ENCODE measurements at places on chromosomes 11 and 22. TPM values are rescaled to one million over a fixed set of nuclear protein-coding genes. Genes with fewer than 3 reads are reported as not detected.

DNA sequence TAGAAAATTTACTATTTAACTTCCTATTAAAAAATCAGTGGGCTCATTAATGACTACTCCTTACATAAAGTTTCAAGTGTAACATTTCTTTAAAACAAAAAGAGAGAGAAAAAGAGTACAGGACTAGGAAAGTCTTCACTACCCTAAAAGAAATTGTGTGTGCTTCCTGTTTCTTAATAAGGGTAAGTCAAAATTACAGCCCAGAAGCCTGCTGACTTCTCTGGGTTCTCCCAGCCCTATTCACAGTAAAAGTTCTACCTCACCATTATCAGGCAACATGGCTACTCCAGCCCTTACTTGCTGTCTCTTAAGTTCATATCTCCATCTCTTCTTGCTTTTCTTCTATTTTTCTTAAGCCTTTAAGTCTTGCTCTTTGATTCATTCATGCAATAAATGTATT lies 20.3 kb upstream of the ZC3H12C start:
- no peak for DNase-seq

DNA sequence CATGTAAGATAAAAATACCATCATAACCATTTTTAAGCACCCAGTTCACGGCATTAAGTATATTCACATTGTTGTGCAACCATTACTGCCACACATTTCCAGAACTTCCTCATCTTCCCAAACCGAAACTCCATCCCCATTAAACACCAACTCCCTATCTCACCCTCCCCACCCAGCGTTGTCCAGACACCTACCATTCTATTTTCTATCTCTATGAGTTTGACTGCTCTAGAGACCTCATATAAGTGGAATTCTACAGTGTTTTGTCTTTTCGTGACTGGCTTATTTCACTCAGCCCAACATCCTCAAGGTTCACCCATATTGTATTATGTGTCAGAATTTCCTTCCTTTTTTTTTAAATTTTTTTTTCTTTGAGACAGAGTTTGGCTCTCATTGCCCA lies 45.2 kb downstream of the PPFIA1 start:
- no peak for DNase-seq

GRCh38 chr11:68125164-68125563 lies 4.0 kb upstream of the CHKA start:
- DNase-seq = no peak

DNA sequence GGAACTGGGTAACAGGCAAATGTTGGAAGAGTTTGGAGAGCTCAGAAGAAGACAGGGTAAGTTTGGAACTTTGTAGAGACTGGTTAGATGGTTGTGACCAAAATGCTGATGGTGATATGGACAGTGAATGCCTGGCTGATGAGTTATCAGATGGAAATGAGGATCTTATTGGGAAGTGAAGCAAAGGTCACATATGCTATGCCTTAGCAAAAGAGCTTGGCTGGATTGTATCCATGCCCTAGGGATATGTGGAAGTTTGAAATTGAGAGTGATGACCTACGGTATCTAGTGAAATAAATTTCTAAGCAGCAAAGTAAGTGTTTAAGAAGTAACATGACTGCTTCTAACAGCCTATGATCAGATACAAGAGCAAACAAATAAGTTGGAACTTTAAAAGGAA lies 17.8 kb downstream of the BBOX1 start:
- no peak for DNase-seq

DNA sequence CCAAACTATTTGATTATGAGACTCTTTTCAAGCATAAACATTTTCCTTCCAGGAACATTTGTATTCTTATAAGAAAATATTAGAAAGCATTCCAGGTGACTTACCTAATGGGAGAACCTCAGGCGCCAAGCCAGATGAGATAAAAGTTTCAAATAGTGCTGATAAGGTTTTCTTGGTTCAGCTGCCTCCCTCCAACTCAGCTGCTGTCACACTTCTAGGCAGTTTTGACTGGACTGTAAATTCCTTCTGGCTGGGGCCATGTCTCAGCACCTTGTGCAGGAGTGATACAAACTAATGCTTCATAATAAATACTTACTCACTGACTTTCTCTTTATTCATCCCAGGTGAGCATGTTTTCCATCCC lies 131.1 kb downstream of the MED15 start:
- DNase-seq = no peak

GRCh38 chr11:106306942-106307341 lies 229.5 kb downstream of the AASDHPPT start:
- peak; percentile 3 for DNase-seq

GRCh38 chr11:118398791-118399559 lies 2.4 kb upstream of the ATP5MG start:
- DNase-seq = no peak

DNA sequence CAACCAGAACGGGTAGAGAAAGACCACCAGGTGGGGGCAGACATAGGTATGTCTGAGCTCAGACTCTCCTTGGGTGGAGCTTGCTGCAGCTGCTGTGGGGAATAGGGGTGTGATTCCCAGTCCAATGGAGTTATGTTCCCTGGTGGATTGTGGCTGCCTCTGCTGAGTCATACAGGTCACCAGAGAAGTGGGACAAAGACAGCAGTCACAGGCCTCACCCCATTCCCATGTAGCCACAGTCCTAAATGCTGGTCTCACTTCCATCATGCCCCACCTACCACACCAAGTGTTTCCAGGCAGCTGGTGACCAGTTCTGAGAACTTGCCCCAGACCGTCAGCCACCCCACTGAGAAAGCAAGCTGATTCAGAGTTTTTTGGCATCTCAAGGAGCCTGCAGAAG lies 17.5 kb downstream of the OR52E5 start:
- DNase-seq = peak; percentile 41

DNA sequence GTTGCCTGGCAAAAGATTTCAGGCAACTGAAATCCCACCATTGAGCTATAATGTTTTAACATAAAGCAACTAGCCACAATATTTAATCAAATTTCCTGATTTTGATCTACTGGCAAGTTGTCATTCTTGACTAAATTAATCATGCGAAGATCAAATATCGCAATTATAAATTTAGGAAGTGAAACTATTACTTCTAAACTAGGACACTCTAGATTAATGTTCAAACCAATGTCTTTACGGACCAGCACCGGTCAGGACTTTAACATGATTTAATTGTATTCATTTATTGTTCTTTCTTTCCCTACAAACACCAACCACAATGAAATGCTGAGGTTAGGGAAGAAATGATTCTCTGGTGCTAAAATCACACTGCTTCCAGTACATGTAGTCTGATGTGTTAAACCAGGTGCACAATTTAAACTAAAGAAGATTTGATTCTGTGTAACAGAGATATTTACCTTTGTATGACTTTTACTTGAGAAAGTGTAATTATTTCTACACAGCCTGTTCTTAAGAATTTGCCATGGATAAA lies 14.9 kb downstream of the GAS2 start:
- no peak for DNase-seq

- peak; percentile 72 for DNase-seq
Observed at GRCh38 chr11:58923300-58923788, 15.9 kb upstream of the GLYATL1 start.

DNA sequence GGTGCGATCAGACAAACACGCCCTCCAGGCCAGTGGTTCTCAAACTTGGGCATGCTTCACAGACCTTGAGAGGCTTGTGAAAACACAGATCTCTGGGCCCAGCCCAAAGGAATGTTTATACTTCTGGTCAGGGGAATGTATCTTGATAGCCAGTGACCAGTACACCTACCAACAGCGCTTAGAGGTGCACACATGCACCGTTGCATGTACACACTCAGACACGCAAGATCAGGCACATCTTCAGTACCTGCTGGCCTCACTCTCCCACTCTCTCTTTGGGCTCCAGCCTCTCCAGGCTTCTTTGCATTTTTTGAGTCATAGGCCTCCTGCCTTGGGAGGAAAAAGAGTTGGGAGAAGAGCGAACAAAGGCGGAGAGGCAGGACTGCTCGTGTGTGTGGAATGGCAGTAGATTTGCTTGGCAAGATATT lies 11.7 kb upstream of the FXYD6 start:
- no peak for DNase-seq

DNA sequence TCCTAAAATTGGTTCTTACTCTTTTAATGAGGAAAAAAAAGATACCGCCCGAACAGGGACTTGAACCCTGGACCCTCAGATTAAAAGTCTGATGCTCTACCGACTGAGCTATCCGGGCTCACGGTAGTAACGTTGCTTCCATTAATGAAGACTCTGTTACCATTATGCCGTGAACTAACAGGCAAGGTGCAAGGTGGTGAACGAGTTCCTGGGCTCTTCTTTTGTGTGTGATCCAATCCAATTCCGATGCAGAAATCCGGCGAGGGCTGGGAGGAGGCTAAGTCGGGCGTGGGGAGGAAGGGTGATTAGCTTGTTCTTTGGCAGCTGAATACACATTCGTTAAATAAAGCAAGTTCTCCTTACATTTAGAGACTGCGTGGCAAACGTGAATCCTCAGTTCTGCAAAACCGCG lies 49.0 kb downstream of the OR4D9 start:
- peak; percentile 54 for DNase-seq

DNA sequence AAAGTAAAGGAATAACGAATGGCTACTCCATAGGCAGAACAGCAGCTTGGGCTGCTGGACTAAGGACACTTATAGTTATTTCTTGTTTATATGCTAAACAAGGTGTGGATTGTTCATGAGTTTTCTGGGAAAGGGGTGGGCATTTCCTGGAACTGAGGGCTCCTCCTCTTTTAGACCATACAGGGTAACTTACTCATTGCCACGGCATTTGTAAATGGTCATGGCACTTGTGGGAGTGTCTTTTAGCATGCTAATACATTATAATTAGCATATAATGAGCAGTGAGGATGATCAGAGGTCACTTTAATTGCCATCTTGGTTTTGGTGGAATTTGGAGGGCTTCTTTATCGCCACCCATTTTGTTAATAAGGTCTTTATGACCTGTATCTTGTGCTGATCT lies 7.0 kb downstream of the OR4X1 start:
- no peak for DNase-seq

GRCh38 chr11:31793264-31793663 lies 17.9 kb downstream of the PAX6 start:
- no peak for DNase-seq

GRCh38 chr11:58675334-58676155 lies 53.1 kb downstream of the CNTF start:
- peak; percentile 60 for DNase-seq

GRCh38 chr11:44467931-44468330 lies 97.5 kb upstream of the CD82 start:
- DNase-seq = no peak

DNA sequence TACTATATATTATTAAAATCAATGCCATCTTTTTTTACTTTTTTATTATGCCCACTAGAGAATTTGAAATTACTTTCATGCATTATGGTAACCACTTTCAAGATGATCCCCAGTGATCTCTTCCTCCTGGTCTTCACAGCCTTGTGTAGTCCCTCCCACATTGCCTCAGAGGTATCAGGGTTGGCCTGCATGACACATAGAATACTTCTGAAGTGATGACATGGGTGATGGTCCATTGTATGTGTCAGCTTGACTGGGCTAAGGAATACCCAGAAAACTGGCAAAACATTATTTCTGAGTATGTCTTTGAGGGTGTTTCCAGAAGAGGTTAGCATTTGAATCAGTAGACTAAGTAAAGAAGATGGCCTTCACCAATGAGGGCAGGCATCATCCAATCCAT lies 14.2 kb upstream of the ISX start:
- no peak for DNase-seq

- DNase-seq = no peak
Observed at GRCh38 chr11:7056828-7057513, 31.8 kb upstream of the RBMXL2 start.

DNA sequence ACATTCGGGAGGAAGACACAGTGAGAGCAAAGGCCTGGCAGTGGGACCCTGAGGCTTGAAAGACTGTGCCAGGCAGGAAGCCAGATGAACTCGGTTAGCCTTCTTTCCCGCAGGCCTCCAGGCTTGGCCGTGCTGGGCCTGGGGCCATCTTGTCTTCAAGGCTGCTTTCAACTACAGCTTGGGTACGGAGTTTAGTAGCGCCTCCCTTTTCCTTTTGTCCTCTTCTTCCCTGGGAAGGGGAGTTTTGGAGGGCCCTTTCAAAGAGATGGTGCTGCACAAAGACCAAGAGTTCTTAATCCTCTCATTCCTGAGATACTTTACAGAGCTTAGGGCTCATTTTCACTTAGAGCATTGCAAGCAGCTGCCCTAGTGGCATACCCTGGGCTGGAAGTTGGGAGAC lies 87.5 kb downstream of the TP53I11 start:
- DNase-seq = peak; percentile 16

DNA sequence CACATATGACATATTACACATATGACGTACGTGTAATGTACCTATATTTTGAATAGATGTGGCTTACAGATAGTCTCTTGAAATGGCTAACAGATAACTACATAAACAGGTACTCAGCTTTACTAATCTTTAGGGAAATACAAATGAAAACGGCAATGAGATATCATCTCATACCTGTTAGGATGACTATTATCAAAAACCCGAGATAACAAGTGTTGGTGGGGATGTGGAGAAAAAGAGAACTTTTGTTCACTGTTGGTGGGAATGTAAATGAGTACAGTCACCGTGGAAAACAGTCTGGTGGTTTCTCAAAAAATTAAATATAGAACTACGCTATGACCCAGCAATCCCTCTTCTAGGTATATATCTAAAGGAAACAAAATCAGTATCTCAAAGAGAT lies 247.6 kb downstream of the ETS1 start:
- no peak for DNase-seq

GRCh38 chr11:105315287-105315686 lies 175.7 kb upstream of the CARD18 start:
- no peak for DNase-seq

- DNase-seq = no peak
Observed at GRCh38 chr11:114246321-114247069, 49.7 kb upstream of the NNMT start.

DNA sequence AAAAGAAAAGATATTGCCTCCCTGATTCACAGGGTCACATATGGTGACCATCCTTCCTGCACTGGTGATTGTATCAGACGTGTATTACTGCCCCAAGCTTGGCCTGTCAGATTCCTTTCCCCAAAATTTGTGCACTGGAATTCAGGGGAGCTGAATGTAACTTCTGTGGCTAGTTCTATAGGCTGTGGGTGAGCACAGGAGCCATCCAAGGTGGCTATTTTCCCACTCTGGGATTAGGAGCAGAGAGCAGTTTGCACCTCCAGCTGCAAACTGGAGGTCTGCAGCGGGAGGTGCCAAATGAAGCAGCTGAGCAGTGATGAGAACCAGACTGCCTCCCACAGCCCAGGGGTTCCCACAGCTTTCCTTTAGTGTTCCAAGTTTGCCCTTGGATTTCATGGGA lies 124.2 kb upstream of the PITPNB start:
- DNase-seq = no peak

CHRM1 gene
- 1.3 TPM for total RNA-seq

PAX6 gene
- total RNA-seq = 12.4 TPM

NRGN gene
- not detected for total RNA-seq

PPM1F gene
- 45.5 TPM for total RNA-seq

TCN2 gene
- not detected for total RNA-seq

ELFN2 gene
- 0.07 TPM for total RNA-seq

GAL3ST3 gene
- total RNA-seq = not detected

MAJIN gene
- total RNA-seq = not detected

SLC1A2 gene
- total RNA-seq = 0.57 TPM

MYBPC3 gene
- total RNA-seq = not detected

XKR3 gene
- total RNA-seq = not detected

Measured in MG63 (cell line).